ENCODE measurements at places on chromosomes 3 and 15.

DNA sequence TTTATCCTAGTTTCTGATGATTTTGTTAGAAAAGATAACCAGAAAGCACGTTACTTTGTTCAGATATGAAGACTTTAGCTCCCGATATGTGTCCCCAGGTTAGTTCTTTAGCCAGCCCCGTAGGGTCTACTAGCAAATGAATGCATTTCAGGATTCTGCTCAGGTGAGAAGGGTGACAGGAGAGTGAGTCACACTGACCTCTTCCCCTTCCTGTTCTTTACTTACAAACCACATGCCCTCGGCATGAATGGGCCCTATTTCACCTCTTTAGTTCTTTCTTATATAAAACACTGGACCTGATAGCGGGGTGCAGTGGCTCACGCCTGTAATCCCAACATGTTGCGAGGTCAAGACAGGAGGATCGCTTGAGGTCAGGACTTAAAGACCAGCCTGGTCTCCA, 98.4 kb downstream of the SLC49A4 start:
- no peak for DNase-seq

GRCh38 chr15:44216958-44217357, 21.9 kb upstream of the FRMD5 start:
- DNase-seq: no peak

GRCh38 chr3:183844606-183845005, 19.2 kb upstream of the MAP6D1 start:
- DNase-seq: peak; percentile 82

GRCh38 chr15:87781959-87782625, 474.4 kb downstream of the NTRK3 start:
- no peak for DNase-seq

DNA sequence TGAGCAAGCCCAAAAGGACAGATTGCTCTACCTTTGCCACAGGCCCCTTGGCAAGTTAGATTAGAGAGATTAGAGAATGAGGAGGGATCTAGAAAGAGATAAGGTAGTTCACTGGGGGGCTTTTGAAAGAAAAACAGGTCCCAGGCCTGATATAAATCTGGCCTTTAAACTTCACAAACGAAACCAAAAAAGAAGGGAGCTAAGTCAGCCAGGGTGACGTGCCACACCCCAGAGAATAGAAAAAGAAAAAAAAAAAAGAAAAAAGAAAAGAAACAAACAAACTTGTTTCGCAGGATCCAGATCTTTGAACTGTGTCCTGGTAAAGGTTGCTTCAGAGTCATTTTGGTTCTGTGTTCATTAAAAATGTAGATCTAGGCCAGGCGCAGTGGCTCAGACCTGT, 3.6 kb downstream of the KAT2B start:
- no peak for DNase-seq

DNA sequence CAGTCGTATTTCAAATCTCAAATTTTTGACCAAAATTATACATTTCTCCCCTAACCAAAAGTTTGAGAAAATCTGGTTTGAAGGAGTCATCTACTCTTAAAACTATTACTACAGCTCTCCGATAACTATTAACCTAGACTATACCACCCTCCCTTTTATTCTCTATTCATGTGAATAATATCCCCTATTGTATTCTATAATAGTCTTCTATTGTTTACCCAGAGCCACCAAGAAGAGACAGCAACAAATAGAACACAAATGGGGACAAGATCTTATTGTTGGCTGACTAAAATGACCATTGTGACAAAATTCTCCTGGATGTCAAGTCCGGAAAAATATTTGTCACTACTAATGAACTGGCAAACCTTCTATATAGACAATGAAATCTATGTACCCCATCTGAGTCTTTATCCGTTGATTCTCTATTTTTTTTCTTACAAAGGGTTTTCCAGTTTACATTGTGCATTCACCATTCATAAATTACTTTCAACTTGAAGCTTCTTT, 618.0 kb downstream of the CADM2 start:
- no peak for DNase-seq

DNA sequence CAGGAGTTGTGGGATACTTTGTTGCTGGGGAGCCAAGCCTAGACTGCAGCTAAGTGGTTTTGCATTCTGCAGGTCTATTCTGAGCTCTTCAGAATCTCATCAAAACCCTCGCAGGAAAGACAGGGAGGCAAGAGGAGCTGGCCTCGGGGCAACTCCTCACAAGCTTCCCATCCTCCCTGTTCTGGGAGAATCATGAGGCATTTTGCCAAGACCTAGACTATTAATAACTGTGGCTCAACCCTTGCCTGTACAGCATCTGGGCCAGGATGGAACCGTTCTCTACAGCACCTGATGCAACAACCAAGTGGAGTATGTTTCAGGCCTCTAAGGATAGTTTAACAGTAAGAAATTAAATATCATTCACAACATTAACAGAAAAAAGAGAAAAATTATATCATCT, 20.2 kb upstream of the SLC6A20 start:
- DNase-seq: peak; percentile 16

DNA sequence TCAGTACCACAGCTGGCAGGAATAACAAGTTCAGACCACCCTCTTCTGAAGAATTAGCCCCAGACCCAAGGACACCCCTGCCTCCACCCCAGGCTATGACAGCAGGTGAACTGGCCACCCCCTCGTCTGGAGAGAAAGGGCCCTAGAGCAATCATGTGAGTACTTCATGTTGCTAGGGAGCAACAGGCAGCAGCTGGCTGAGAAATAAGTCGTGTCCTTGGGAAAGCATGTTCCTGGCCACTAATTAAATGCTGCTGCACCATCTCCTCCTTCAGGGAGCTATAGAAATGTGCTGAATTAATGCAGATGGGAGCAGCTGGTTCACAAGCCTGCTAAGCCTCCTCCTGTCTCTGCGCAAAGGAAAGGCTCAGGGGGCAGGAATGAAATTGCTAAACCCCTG, 31.5 kb downstream of the MRPS11 start:
- no peak for DNase-seq

GRCh38 chr3:33488683-33489082, 48.5 kb upstream of the UBP1 start:
- no peak for DNase-seq

GRCh38 chr15:100762289-100762688, 117.3 kb upstream of the ALDH1A3 start:
- DNase-seq: no peak

DNA sequence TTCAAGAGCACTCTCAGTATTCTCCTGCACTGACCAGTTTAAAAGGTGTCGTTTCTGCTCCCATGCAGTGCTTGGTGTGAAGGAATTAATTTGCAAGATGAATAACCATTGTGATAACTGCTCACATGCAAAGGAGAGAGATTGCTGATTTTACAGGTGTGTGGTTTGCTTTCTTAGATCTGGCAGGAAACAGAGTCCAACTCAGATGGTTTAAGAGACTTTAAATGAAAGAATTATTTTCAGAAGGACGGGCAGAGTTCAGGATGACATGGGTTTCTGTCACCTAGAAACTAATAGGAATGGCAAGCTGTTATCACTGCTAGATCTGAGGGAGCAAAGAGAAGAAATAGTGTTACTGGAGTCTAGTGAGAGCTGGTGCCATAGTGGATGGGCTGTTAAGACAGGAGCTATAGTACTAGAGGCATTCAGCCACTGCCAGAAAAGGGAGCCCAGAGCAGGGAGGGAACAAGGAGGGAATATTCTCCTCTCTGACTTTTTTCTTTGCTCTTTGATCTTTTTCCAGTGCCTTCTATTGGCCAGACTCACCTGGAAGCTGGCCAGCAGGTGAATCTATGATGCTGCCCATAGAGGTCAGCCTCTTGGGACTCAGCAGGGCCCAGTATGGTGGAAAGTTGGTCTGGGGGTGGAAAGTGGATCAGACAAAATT, 14.9 kb downstream of the ATXN7 start:
- no peak for DNase-seq

- DNase-seq: no peak
Observed at GRCh38 chr15:41560572-41560874, 1.5 kb downstream of the TYRO3 start.

DNA sequence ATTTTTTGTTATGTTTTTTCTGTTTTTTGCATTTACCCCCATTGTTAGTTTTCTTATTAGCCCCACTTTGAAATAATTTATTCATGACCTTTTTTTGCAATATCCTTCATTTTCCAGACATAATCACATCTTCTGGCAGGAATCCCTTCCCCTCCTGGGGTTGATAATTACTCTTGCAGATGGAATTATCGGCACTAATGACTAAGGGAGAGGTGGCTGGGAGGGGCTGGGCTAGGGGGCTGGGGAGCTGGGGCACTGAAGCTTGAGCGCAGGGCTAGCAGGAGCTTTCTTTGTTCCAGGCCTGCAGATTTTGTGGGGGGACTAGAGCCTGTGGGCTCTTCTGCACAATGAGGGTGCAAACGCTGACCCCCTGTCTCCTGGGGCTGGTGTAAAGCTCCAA, 77.8 kb downstream of the RAB11A start:
- peak; percentile 40 for DNase-seq

GRCh38 chr3:169478566-169479313, 184.8 kb downstream of the MECOM start:
- DNase-seq: peak; percentile 22

DNA sequence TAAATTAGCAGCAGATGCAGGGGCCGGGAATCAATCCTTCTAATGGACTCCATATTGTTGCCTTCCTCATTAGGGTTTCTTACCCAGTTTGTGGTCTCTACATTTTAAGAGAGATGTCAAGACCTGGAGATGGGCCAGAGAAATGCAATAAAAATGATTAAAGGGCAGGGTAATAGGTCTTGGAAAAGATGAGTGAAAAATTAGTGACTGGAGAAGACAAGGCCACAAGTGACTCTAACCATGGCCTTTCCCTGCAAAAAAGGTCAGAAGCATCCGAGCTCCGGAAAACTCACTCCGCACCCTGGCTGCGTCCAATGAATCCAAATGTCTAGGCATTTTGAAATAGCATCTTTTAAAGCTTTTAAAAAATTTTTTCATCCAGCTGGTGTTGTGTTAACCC, 152.8 kb downstream of the ARRDC4 start:
- no peak for DNase-seq

DNA sequence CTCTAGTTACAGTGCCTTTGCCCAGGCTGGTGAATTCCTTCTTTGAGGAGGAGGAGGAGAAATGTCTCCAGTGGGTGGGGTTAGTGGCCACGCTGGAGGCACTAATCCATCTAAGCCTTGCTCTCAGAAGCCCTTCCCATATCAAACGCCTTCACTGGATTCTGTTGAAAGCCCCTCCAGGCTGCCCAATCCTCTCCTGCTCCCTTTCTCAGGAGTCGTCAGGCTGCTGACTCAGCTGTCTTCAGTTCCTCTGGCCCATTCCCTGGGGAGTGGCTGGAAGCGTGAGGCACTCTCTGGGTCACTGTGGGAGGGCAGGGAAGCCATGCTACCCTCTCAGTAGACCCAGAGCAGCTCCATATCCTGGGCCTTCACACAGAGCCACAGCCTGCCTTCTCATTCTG, 2.7 kb downstream of the AP2M1 start:
- peak; percentile 68 for DNase-seq

- DNase-seq: no peak
Observed at GRCh38 chr3:157573780-157574378, 70.7 kb upstream of the VEPH1 start.

- no peak for DNase-seq
Observed at GRCh38 chr3:165784337-165784736, 52.9 kb downstream of the BCHE start.

DNA sequence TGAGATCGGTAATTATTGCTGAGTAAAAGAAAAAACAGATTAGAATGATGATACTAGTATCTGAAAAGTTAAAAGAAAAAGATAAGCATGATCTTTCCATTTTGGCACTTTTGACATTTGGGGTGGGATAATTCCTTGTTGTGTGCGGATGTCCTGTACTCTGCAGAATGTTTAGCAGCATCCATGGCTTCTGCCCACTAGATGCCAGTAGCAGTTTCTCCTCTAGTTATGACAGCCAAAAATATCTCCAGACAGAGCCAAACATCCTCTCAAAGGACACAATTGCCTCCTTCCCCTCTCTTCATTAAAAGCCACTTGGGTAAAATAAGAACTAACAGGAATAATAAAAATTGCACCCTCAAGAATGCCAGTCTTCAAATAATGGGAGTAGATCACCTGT, 468.8 kb upstream of the GRM7 start:
- no peak for DNase-seq

DNA sequence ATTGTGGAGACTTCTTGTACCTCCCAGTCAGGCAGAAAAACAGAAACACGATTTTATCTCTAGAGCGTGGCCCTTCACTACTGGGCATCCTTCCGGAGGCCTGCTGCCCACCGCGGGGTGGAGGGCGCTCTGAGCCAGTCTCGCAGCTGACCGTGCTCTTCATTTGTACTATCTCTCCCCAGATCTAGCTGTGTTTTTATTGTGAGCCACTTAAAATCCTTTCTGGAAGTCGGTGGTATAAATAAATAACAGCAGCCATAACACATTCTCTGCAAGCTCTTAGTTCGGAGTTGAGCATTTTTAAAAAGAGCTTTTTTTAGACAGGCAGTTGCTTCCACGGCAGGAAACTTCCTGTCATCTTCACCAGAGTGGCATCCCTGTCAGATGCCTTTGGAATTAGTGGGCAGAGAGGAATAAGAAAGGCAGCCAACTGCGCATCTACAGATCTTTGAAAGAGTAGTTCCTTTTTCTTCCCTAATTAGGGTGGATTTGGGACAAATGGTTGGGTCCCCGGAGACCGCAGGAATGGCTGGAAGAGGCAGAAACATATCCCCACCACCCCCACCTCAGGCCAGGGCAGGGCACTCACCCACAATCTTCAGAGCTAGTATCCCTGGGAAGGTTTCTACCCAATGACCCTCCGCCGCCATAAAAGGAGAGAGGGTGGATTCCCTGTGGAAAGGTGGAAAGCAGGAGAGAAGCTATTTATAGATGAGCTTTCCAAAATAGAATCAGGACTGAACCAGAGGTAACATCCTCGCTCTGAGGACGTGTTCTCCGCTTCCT, 91.1 kb downstream of the TOP2B start:
- peak; percentile 93 for DNase-seq

DNA sequence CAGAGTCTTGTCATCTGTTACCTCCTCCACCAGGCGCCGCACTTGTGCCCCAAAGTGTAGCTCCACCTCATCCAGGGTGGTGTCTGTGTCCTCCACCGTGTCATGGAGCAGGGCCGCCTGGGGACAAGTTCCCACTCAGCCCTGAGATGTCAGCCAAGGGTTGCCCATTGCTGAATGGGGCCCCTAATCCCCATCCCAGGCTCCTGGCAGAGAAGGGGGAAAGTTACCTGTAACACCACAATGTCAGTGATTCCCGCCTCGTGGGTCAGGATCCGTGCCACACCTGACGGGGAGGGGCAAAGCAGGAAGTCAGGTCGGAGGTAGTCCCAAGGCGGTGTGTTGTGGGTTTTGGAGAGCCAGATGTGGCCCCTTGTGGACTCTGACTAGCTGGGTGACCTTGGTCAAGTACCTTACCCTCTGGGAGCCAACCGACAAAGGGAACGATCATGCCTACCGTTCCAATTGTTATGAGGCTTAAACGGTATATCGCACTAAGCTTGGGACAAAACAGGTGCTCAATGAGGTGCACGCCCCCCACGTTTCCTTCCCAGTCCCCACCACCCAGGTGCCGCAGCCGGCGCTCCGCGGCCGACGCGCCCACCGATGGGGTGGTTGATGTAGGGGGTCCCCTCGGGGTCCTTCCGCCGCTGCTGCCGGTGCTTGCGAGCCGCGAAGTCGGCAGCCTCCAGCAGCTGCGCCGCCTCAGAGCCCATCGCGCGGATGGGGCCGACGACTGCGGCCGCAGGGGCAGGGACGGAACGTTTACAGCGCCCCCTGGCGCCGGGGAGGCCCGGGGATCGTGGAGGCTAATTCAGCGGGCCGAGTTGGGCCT, at the start of gene HDDC3:
TSS of gene HDDC3 (minus strand) at position 722 of the 832 bp plus-strand sequence. CDS start at position 713, 9 bp downstream.
- DNase-seq: peak; percentile 78

- no peak for DNase-seq
Observed at GRCh38 chr15:61889706-61890105, 170.5 kb downstream of the VPS13C start.

Measured in fibroblast of skin of right biceps (primary cell).